ENCODE measurements at places on chromosomes 5 and 9.

- no peak for DNase-seq
Measured at GRCh38 chr5:153794327-153794726, 244.4 kb downstream of the FAM114A2 start.

DNA sequence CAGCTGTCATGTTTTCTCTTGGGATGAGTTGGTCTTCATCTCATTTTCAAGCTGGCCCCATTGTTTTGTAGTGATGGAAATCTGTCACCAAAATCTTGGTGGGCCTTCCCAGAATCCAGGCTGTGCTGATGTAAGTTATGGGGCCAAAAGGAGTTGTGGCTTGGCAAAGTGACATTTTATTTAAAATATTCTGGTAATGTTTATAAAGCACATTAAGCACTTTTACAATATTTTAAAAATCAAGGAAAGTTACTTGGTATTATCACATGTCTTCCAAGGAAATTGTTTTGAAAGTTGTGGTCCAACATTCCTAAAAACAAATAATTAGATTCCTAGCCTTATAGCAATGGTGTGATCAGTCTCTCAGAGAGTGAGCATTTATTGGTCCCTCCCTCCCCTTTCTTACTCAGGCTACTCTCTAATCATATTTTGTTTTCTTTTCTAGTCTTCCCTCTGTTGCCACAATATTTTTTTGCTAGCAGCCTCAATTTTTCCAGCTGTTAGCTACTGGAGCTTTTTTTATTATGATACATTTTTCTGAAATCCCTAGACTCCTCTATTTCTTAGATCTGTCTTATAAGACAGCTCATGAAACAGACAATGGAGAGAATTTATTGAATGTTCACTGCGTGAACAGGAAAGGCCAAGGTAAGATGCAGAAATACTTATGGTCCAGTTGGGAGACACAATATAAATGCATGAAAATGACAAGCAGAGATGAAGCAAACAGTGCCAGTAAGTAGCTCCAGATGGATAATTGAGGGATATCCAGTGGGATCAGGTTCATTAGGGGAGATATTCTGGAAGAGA lies 408.1 kb upstream of the ZNF608 start:
- no peak for DNase-seq

DNA sequence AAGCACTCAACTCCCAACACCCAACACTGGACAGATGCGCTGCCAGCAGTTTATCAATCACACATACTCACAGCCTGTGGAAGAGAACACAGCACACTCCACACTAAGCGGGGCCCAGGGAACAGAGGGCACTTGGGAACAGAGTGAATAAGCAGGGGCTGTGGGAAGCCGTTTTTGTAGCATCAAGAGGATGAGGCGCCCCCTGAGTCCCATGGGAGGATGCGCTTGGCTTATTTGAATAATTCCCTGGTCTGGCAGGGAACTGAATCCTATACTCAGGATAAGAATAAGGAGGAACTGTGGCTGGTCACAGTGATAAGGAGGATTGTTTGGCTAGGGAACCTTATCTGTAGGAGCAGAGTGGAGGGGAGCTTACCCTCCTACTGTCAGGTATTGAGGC lies 96.1 kb upstream of the DNAH5 start:
- no peak for DNase-seq

DNA sequence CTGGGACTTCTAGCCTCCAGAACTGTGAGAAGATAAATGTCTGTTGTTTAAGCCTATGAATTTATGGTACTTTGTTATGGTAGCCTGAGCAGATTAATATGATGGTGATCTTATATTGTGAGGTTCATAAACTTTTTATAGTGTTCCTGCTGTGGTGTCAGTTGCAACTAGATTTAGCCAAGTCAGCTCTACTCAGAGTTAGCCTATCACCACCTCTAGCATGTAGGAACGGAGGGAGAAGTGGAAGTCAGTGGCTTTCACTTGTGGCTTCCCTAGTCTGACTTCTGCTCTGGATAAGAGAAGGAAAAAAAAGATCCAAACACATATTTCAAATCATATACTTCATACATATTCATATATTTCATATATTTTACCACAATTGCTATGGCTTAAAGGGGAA lies 6.6 kb downstream of the POC5 start:
- DNase-seq: peak; percentile 69

DNA sequence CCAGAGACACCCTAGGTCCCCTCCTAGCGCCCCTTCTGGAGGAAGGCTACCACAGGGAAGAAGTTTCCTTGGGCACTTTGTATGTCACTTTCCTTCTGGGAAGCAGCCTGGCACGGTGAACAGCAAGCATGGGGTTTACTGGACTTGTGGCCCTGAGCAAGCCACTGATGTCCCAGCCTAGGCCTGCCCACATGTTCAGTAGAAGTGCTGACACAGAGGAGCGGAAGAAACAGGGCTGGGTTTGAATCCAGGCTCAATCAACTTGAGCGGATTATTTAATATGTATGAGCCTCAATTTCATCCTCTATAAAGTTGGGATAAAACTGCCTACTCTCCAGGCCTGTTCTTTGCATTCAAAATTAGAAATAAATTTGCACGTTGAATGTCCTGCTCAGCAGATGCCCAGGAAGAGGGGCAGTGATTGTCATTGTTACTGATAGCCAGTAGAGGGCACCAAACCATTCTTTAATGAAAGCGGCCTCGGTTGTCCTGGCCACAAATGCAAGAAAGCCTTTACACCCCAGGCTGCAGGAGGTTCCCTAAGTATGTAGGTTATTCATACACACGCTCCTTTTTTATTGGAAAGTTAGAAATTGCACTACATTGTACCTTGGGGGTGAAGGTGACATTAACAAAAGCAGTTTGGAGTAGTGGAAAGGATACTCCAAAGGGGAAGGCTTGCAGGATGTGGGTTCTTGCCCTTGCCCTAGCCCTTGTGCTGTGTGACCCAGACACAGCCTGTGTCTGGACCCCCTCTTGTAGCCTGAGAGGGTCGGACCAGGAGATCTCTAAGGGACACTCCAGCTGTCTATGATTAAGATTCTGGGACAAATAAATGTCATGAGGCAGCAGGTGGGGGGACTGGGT lies 13.4 kb upstream of the XPA start:
- peak; percentile 63 for DNase-seq

DNA sequence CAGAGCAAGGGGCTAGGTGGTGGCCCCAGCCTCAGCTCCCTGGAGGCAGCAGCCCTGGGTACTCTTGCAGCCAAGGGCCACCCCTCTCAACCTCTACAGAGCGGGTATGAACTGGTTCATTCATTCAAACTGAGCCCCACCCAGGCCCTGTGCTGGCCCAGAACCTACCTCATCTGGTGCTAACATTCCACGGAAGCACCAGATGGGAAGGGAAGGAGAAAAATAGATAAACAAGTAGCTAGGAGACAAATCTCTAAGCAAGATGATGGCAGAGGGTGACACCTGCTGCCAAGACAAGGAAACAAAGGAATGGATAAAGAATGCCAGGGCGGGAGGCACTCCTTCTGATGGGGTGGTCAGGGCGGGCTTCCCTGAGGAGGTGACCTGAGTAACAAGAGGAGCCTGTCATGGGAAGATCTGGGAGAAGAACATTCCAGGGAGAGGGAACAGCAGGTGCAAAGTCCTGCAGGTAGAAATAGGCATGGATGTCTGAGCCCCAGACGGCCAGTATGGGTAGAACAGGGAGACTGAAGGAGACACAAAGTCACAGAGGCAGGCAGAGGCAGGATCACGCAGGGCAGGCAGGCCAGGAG lies 6.1 kb downstream of the ST6GALNAC4 start:
- no peak for DNase-seq

DNA sequence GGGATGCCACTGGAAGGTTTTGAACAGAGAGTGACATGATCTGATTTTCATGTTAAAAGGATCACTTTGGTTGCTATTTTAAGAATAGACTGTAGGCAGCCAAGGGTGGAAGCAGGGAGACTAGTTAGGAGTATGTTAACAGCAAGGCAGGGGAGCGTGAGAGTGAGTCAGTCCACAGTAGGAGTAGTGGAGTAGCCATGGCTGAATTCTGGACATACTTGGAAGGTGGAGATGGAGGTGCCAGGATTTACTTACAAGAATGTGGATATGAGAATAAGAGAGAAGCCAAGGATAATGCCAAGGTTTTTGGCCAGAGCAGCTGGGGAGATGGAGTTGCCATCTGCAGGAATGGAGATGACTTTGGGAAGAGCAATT lies 118.8 kb downstream of the GALNT10 start:
- no peak for DNase-seq

- DNase-seq: peak; percentile 90
Measured at GRCh38 chr5:163943546-163943945, 438.1 kb downstream of the MAT2B start.

DNA sequence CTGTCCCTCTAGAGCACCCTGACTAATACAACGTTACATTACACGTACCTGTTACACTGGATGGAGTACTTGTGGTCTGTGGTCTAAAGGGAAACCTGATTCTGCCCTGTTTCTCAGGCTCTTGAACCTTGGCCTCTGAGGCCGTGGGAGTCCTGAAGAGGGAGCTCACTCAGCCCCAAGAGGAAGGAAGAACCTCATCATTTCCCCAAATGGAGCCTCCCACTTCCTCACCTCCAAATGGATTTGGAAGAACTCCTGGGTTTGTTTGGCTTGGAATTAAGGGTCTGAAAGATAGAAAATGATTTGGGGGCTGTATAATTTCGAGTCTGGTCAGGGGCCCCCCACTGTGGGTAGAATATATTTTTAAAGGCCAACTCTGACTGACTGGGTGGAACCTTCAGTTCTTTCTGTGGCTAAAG lies 200.2 kb downstream of the SEMA6A start:
- DNase-seq: no peak

DNA sequence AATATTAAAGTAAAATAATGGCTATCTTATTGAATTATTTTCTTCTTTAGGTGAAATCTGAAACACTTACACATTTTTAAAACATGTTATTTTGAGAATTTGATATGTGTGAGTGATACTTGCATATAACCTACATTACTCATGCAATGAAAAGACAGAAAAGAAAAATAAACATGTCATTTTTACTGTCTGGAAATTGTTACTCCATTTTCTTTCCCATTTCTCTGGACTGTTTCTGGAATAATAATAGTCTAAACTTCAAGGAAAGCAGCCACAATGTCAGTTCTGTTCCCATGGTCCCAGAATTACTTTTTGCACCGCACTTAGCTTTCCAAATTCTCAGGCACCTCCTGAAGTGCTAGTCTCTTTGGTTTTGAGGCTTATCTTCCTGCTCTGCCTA lies 145.5 kb downstream of the PRR16 start:
- DNase-seq: no peak

DNA sequence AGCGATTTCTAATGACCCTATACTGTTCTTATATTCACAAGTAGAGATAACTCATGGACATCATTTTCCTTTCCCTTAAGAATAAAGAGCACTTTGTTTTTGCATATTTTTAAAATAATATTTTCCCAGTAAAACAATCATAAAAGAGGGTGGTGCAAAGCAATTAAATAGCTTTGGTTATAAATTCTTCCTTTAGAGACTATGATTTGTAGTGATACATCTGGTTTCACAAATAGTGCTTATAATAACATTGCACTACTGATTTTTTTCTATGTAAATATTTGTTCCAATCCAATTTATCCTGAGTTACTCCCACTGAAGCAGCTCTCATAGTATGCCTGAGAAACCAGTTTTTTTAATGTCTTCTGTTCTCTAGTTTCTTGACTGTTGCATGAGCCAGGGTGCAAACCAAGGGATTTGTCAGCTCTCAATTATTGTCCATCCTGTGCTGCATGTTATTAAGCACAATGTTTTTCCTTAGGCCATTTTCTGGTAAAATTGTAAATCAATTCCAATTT lies 74.7 kb downstream of the LURAP1L start:
- DNase-seq: no peak

DNA sequence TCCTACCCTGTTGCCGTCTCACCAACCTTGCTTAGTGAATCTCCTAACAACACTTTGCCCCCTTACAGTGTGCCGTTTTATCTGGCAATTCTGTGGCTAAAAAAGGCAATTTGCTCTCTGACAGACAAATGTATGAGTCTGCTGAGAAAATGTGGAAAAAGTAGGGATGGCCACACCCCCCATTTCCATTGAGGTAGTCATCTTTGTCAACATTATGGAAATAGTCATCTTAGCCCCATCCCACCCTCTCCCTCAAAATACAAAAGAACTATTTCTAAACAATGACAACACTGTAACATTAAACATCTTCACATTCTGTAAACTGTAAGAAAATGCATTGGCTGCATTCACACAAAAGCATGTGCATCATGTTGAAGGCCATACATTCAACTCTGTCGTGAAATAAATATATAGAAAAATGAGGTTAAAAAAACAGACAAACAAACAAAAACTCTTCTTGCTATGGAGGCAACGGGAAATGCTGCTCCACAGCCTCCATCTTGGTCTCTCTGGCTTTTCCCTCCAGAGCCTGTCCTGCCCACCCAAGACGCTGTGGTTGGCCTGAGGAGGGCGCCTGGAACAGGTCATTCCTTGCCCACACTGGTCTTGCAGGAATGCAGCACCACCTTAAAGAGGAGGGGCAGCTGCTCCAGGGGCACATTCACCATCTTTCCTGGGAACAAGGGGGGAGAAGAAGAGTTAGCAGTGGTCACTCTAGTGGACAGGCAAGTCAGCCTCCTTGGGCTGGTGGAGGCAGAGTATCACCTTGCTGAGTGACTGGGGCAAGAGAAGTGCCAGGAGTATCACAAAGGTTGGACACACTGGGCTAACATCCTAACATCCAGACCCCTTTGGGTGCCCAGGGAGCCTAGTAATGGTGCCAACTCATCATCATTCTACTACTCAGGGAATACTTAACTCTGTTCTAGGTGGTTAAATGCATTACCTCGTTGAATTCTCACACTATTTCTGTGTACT lies 15.2 kb upstream of the NR5A1 start:
- no peak for DNase-seq

DNA sequence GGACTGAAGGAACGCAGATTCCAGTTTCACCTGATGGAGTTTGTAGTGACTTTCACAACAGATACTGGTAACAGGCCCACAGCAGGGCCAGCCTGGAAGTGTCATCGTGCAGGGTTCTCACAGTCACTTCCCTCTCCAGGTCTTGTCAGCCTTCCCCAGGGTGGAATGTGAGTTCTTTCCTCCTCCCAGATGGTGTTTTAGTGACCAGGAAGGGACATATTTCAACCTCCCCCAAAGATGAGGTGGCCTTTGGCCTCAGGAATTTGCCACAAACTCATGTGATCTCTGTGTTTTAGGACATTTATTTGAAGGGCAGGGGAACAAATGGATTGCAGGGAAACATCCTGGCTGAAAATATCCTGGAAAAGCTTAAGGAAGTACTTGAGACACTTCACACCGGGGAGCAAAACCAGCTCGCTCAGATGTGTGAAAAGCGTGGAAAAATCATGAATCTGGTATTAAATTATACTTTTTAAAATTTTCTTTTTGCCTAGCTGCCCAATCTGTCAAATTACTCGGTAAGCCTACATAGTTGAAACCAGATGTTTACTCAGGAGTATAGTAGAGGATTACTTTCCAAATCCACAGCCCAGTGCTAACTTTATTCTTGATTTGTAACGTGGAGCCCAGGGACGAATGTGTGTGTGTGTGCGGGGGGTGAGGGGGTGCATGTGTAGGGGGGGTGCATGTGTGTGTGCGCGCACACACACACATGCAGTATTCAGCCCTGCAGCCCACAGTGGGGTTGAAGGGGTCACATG lies 66.8 kb downstream of the PTPDC1 start:
- DNase-seq: no peak

DNA sequence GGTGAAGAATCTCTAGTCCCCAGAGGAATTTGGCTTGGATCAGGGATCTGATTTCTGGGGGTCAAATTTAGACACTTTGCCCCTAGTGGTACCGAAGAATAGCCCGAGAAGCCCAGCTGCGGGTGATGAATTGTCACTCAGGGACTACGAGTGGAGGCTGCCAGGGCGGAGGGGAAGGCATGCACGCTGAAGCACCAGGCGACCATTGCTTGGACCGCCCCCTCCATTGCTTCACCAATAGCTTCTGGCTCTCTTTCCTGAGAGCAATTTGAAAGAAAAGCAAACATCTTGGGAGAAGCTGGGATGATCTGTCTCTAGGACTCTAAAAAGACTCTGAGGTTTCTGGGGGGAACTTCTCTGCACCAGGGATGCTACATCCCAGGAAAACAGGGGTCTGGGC lies 137.6 kb downstream of the CRB2 start:
- no peak for DNase-seq

Measured in inflammatory macrophage treated with lipopolysaccharide for 4 hours (primary cell).